Muscle of back (tissue), 13 donors: ENCODE measurements at places on chromosomes 7 and 10. TPM values are rescaled to one million over a fixed set of nuclear protein-coding genes. Genes with fewer than 3 reads are reported as not detected.

DNA sequence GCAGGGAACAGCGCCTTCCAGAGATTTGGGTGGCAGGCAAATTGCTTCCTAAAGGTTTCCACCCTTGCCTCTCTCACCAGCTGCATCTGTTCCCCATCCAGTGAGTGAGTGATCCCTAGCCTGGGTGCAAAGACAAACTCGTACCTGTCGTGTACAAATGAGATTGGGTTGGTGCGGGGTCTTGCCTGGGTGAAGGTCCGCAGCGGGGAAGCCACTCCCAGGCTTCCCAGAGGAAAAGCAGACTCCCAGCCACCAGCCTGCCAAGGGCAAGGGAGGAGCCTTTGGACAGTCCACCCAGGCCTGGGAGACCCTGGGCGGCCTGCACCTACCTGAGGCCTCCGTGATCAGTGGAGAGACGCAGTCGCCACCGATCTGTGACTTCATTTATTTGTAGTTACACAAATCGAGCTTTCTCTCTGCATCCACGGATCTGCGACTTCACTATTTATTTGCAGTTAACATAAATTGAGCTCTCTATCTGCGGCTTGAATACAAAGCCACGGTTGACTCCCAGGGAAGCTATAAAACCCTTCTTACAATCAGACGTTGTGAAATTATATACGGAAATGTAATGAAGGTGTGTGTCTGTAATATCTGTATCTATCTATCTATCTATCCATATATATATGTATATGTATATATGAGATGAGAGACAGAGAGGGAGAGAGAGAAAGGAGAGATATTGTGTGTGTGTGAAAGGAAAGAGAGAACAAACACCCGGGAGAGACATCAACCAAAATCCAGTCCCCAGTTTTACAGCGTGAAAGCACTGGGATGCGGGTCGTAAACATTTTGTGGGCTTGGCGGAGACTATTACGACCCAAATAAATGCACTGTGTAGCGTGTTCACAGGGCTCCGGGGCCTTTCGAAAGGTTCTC is 3.0 kb upstream of the HOXA7 start:
- DNase-seq, result no peak

DNA sequence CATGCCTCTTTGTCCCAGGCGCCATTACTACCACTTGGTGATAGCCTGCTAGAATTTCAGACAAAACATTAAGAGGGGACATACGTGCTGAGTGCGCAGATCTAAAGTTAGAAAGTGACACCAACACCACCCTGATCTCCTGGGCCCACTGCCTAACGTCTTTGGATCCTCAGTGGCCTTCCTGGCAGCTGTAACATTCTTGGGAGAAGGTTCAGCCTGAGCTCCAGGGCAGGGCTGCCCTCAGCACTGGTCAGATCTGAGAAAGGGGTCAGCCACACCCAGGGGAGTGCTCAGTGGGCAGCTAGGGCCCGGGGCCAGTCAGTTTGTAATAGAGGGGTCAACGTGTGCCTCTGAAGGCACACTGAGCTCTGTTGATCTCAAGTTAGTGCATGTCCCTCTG is 48.4 kb downstream of the ZCCHC24 start:
- peak; percentile 59 for DNase-seq

DNA sequence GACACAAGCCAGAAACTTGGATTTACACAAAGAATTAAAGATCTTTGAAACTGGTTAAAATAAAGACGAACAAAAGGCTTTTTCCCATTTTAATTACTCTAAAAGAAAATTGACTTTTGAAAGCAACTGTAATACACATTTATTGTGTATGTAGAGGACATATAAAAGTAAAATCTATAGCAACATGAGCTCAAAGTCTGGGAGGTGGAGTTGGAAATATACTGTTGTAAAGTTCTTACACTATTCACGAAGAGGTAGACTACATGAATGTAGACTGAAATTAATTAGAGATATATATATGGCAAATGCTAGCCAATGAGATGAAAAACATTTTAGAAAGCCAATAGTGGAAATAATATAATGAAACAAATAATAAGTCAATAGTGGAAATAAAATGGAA is 251.0 kb downstream of the AHR start:
- no peak for DNase-seq

- DNase-seq, result no peak
Measured at GRCh38 chr10:89515031-89515841, 20.2 kb downstream of the SLC16A12 start.

GRCh38 chr7:45682358-45682735 is 108.2 kb downstream of the ADCY1 start:
- DNase-seq, result no peak

GRCh38 chr7:116030651-116031276 is at the start of gene TFEC:
Gene TFEC (minus strand): TSS chr7:116030763. CDS start chr7:115984441, 46,322 bp downstream.
- DNase-seq, result peak; percentile 3

The CHAT gene
- polyA plus RNA-seq, result not detected

DNA sequence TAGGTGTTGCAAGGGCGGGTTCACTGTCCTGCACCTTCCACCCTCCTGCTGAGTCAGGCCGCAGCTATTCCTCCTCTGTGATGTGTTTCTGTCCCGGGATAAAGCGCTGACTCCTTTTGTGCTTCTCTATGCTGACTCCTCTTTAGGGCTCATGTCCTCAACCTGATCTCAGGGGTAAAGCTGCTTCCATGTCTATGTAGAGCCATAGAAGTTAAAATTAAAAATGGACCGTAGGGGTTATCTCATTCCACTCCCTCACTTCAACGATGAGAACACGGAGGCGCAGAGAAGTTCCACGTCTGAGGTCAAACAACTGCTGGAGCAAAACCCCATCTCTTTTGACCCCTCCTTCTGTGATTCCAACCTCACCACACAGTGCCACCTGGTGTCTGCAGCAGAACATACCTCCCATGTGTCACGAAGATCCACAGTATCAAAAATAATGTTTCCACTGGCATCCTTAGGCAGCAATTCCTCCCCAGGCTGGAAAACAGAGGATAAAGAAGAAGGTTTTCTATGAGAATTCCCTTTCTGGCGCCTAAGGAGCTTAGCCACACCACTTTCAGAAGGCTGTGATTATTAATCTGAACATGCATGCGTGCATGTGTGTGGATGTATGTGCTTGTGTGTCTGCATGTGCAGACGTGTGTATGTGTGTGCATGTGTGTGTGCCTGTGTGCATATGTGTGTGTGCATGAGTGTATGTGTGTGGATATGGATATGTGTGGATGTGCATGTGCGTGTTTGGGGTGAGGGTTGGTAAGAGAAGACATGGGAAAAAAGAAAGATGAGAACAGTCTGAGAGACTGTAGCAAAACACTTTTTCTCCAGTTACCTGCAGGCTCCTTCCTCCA is 81.2 kb upstream of the UCN3 start:
- DNase-seq, result peak; percentile 49

DNA sequence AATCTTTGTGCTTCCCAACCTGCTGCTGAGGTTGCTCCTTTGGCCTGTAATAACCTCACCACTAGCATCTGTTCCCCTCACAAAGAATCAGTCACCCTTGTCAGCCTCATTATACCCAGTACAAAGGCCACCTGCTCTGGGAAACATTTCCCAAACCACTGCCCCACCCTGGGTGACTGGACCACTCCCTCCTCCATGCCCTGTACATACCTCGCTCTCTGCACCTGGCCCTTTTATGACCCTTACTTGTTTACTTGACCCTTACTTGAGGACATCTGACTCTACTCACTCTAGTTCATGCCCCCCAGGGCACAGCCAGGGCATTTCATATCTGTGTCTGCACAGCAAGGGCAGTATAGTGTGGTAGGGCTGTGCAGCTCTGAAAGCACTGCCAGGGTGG is 21.4 kb upstream of the AOC1 start:
- no peak for DNase-seq

DNA sequence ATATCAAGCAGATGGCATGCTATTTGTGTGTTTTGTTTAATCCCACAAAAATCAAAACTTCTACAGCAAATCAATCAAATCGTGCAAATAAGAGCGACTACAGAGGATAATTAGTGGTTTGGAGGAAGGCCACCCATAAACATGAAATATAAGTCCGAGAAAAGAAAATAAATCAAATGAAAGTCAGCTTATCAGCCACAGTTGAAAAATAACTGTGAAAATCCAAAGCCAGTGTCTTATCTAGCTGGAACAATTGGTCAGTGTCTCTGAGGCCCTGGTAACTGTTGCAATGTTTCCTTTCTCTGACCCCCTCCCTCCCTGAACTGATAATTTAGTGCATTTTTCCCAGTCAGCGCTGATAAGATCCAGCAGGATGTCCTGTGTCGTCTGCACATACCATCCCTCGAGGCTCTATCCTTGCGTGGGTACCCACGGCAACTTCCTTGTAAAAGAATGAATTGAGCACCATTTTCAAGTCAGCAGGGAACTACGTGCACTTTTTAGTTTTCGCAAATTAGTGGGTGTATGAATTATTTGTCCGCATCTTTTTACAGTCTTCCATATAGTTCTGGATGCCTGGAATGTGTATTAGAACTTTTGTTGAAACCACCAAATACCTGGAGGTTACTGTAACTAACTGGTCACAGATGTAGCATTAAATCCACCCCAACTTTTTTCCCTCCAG is 10.8 kb upstream of the JCAD start:
- peak; percentile 59 for DNase-seq

- DNase-seq, result no peak
Measured at GRCh38 chr10:88392222-88392621, 190.9 kb downstream of the RNLS start.

DNA sequence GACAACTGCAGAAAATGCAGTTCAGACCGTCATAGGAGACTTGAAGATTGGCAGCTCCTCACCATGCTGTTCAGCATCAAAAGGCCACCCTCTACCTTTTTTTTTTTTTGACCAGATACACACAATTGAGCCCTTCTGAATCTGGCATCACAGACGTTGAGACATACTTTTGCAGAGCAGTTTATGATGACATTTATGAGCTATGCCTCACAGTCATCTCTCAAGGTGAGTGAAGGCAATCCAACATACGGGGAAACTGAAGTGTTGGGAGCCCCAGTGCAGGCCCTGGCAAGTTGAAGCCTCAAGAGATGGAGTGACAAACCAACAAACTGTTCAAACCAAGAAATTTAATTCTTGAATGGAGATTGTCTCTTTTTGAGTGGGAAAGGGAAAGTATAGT is 83.6 kb upstream of the DLX6 start:
- no peak for DNase-seq

- no peak for DNase-seq
Measured at GRCh38 chr10:43210556-43210955, 56.3 kb downstream of the RASGEF1A start.

GRCh38 chr7:37786741-37787569 is 61.4 kb upstream of the NME8 start:
- DNase-seq, result peak; percentile 6

DNA sequence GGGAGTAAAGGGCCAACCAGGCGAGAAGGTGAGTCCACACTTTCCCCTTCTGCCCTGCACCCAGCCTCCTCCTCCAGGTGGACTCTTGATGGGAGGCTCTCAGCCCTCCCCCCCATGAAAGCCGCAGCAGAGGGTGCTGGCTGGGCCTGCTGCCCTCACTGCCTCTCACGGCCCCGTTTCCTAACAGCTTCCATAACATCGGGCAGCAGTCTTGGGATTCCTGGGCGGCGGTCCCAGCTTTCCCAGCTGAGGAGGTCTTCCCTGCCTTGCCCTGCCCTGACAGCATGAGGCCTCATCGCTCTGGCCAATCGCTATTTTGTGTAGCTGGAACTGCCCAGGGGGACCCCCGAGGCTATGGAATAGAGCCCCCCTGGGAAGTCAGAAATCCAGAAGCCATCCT is 76.3 kb downstream of the COL13A1 start:
- no peak for DNase-seq

- no peak for DNase-seq
Measured at GRCh38 chr7:158031867-158032308, 555.7 kb downstream of the PTPRN2 start.

DNA sequence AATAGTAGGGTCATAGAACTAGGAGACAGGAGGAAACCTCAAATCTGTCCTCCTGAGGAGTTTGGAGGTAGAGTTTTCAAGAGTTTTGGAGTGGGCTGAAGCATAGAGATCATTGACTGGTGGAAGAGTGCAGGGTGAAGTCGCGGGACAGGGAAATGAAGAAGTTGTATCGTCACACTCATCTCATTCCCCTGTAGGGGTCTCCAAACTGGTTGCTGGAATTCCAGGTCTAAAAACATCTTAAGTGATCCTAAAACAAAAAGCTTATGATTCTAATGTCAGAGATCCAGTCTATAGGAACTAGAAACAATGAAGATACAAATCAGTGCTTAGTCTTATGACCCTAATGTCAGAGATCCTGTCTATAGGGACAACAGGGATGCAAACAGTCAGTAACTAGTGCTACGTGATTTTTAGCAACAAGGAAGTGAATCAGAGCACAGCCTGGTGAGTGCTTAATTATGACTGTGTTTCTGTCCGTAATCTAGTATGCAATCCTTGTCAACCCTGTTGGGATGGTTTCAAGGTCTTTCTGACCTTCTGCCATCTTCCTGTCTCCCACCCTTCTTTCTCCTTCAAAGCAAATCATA is 139.4 kb downstream of the SKIDA1 start:
- DNase-seq, result no peak

- no peak for DNase-seq
Measured at GRCh38 chr10:57621466-57621865, 646.2 kb downstream of the IPMK start.

DNA sequence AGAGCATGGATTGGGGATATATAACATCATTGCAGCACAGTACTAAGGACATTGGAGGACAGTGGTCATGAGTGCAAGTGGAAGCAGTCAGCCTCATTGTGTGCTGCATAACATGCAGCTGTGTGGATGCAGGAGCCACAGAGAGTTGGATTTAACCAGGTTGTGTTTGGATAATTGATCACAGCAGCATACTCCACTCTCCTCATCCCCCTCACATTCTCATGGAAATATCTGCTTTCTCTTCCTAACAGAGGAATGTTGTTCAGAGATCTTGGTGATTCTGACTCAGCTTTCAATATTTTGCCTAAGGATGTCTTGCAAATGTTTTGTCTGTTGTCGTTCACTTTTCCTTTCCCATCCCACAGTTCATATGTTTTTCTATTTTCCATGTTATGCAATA is 31.8 kb upstream of the LSM8 start:
- DNase-seq, result no peak

DNA sequence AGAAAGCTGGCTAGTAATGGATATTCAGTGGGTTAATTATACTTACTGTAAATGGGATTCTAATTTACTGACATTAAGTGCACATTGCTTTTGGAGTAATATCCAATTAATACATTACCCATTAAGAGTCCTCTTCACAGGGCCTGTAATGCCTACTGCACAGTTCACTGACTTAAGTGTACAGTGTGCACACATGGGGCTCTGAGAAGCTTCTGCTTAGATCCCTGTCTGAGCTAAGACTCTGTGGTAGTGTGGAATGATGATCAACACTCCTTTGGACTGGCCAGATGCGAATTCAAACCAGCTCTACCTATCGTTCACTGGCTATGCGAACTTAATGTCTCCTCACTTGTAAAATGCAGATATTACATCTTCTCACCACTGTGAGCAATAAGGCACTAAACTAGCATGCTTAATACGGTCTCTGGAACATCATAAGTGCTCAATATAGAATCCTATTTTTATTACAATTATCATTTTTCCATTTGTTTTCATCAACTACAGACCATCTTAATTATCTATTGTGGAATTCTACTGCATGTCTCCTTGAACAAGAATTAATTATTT is 53.8 kb upstream of the SEC61G start:
- no peak for DNase-seq
